ENCODE measurements at places on chromosomes 2 and 18.

DNA sequence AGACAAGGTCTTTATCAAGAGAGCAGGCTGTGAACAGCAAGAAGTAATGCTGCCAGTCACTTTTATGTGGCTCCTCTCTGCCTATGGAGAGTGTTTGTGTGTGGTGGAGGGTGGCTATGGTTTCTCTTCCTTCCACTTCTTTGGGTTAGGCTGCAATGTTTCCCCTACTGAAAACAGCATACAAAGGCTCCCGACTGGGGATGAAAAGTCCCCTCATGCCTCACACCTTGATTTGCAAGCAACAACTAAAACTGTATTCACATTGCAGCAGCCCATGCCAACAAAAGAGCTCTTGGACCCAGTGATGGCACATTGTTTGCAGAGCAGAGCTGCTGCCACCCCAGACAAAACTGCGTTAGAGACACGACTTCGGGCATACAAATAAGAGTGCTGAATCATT, 301.6 kb downstream of the SLC8A1 start:
- DNase-seq: no peak

DNA sequence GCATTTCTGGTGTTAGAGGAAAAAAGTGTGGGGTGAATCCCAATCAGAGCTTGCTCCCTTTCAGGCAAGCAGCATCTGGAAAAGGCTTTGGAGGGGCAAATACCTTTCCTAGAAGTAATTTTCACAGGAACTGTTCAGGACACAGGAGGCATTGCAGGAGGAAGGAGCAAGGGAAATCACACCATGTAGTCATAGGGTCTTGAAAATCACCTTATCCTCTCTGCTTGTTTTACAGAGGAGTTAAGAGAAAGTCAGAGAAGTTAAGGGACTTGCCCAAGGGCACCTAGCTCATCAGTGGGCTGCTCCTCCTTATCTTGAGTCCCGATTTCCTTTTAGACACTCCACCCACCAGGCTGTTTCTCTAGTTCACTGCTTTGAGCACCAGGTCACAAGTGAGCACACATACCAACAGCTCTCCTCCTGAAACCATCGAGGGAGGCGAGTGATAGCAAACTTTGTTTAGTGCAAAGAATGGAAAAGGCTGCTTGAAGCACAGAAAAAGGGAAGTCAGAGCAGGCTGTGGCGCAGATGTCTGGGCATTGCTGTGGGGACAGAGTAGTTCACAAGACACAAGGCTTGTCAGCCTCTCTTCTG, 89.2 kb upstream of the CXCR4 start:
- no peak for DNase-seq

DNA sequence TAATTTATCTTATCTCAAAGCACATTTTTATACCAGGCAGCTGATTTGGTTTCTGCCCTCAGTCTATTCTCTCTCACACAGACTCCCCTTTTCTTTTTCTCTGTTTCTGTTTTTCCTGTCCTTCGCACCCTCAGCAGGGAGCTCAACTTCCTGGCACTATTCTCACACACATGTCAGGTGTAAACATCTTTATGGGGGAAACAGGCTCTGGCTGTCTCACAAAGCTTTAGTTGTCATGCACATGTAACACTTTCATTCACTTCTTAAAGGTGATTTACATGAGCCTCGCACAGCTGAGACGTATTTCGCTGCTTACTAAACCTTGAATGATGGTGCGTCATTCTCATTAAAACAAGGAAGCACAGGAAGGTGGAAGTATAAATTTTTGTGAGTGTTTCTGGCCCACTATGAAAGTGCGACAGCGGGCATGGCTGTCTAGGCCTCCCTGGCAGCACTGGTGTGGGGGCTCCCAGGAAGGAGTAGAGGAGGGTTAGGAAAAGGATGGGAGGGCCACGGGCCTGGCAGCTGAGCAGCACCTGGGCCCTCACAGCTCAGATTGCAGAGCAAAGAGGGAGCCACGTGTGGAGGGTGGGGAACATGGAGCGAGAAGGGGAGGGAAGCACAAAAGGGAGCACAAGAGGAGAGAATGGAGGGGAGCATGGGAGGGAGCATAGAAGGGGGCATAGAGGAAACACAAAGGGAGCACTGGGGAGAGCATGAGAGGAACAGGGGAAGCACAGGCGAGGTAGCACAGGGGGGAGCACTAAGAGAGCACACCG, 46.2 kb upstream of the SNTG2 start:
- DNase-seq: no peak

GRCh38 chr2:49917654-49918053, 763.3 kb upstream of the FSHR start:
- DNase-seq: no peak

DNA sequence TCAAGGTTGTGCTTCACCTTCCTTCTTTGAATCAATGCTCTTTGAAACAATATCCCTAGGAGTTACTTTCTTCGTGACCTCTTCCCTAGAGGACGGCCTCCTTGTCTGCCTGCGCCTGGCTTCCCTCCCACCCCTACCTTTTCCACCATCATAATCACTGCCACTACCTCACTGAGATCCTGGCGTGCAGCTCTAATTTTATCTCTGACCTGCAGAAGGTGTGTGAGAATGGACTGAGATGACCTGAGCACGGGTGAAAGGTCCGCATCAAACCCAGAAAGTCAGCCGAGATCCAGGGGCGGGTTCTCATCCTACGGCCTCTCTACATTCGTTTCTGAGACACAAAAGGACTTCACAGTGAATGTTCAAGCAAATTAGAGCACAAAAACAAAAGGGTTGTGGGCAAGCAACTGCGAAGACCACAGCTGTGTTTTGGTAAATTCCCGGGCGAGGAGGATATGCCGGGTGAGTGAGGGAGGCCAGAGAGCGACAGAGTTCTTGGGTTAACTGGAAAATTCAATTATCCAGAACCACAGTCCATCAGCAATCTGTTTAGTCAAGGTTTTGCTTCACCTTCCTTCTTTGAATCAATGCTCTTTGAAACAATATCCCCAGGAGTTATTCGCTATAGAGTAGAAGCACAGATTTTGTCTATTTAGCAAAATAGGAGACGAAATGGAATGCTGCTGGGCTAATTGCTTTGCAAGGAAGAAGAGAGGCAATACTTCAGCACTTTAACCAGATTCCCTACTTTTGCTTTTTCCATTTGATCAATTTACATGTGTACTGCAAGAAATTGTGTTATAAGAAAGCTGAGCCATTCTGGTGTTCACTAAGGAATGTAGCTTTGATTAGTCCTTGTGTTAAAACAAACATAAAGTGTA, 212.6 kb downstream of the ACKR3 start:
- no peak for DNase-seq

- no peak for DNase-seq
Measured at GRCh38 chr2:119494163-119494790, 30.0 kb downstream of the SCTR start.

DNA sequence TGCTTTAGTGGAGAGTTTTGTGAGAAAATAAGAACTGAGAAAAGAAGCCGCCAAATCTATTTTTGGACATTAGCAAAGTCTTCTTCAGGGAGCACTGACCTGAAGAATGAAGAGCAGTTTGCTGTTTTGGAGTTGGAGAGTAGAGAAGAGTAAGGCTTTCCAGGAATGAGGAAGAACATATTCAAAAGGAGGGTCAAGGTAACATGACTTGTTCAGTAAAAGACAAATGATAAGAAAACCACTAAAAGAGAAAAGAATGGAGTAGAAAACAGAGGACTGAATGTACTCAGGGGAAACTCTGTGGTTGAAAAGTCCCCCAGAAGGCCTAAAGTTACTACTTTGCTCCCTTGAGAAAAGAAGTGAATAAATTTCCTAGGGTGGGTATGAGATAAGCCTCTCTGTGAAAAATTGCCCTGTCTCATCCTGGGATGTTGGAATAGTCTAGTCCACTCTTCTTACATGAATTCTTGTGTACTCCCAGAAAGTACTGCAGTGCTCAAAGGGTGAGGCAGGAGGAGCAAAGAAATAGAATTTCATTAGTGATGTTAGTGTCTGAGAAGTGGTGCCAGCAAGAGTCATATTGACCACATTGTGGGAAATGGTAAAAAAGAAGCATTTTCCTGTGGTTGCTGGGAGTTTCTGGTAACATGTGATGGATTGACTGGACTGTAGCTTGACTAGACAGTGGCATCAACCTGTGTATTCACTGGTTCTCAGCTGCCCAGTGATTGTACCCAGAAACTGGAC, 27.8 kb downstream of the MBD5 start:
- no peak for DNase-seq

DNA sequence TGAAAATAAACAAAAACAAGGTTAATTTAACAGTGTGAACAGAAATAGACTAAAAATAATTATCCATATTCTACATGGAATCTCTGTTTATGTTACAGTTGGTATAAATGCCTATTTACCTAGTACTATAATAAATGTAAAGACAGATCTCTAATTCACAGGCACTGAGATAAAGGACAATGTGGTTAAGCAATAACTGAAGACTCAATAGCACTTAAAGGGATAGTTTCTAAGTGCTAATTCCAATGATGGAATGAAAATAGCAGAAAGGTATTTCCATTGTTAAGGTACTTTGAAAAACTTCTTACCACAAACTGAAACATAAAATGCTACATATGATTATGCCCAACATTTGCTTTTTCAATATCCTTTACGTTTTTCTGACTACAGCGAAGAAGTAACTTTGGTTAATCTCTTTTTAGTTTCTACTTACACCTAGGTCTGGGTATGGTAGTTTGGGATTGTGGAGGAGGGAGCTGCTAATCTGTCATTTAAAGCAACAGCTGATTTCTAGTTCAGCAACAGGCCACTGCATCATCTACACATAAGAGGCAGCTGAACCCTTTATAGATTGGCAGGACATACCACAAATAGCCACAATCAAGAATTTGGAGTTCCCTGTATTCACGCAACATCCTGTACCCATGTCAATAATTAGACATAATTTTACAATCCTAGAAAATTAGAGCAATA, 27.2 kb downstream of the MAP4K3 start:
- no peak for DNase-seq

- no peak for DNase-seq
Measured at GRCh38 chr2:54416166-54416813, 39.8 kb upstream of the SPTBN1 start.

GRCh38 chr2:53945538-53945937, 25.3 kb downstream of the PSME4 start:
- DNase-seq: no peak

GRCh38 chr2:139790136-139790535, 1009.9 kb upstream of the NXPH2 start:
- no peak for DNase-seq

DNA sequence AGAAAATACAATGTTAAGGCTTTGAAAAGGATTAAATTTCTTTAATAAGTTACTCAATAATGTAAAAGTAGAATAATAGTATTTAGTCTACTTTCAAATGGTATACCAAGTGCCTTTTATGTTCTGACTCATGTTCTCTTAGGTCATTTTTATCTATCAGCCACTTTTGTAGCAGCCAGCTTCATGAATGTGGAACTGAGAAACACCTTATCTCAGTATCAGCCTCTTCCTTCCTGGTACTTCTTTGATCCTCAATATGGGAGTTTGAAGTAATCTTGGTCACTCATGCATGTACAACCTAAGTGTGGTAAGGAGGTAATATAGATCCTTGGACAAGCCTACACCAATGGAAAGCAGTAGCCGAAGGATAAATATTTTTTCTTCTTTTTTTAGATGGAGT, 180.4 kb upstream of the NRXN1 start:
- no peak for DNase-seq

- no peak for DNase-seq
Measured at GRCh38 chr18:73153271-73153670, 285.5 kb upstream of the NETO1 start.

DNA sequence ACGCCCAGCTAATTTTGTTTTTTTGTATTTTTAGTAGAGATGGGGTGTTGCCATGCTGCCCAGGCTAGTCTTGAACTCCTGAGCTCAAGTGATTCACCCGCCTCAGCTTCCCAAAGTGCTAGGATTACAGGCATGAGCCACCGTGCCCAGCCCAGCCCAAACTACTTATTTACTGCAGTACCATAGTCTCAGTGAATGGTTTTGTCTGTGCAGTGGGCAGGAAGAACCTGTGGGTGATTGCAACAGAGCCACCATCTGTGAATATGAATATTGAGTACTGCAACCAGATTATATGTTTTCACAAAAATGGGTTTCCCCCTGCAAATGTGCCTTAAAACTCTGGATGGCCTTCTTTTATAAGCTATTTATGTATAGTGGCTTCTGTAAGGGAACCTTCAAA, 9.1 kb downstream of the MPPE1 start:
- DNase-seq: no peak

DNA sequence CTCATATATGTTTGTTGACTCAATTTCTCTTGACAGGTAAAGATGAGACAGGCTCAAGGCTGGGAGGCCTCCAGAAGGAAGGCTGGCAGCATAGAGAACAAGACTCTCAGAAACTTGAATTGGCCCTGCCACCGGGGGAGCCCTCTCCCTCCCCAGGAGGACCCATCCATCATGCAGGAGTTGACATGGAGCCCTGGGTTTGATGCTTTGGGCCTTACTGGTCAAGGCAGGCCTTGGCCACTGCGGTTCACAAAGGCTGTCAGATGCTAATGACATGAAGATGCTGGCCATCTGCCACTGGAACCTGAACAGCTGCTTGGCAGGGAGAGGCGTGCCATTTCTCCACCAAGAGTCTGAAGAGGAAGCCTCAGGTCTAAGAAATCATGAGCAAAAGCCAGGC, 193.6 kb downstream of the MTCL1 start:
- no peak for DNase-seq

DNA sequence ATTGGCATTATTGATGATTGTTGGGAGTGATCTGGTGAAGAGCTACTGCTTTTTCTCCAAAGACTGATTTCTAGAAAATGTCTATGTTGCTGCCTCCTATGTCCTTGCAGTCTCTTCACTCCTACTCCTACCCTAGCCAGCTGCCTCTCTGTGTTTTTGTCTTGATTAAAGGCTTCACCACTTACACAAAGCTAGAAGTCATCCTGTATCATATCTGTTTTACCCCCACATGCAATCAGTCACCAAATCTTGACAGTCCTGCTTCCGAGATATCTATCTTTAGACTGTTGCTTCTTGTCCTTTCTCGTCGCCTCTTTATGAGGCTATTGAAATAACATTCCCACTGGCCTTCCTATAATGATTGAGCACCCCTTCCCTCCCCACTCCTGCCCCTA, 84.5 kb upstream of the ITGA4 start:
- no peak for DNase-seq

- no peak for DNase-seq
Measured at GRCh38 chr2:88351249-88351601, 101.3 kb downstream of the FOXI3 start.

- no peak for DNase-seq
Measured at GRCh38 chr2:40690525-40690924, 238.6 kb upstream of the SLC8A1 start.

DNA sequence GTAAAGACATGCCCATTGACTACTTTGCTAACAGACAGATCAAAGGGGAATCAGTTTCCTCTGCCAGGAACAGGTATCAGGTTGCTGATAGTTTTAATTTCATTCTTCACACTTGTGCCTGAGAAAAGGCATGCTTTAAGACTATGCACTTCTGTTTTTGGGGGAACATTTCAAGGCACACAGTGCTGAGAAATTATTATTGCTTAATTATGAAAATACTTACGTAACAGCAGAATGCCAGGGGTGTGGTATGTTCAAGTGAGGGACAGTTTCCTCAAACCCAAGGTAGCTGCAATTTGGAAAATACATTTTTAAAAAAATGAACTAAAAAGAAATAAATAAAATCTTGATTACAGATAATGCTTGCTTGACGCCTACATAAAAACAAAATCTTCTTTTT, 1746.1 kb upstream of the PIK3C3 start:
- DNase-seq: no peak

GRCh38 chr2:202178346-202178958, 59.9 kb downstream of the SUMO1 start:
- peak; percentile 6 for DNase-seq

Data from stimulated activated CD4-positive, alpha-beta T cell treated with anti-CD3 and anti-CD28 coated beads, Interleukin-1b, Interleukin-23, amount 100 ng/mL, for 1 hour (primary cell).